Esophagus (tissue), 2 donors: ENCODE measurements at places on chromosomes 2 and 18. TPM values are rescaled to one million over a fixed set of nuclear protein-coding genes. Genes with fewer than 3 reads are reported as not detected.

Gene SERPINB10
- polyA plus RNA-seq, result 0.06 TPM

Gene SPATA3
- polyA plus RNA-seq, result not detected

Gene SCN3A
- 0.06 TPM for polyA plus RNA-seq

Gene LAMA3
- polyA plus RNA-seq, result 11.5 TPM

Gene RPL31
- 5,749 TPM for polyA plus RNA-seq

Gene PKDCC
- polyA plus RNA-seq, result 3.7 TPM

Gene EHD3
- 24.1 TPM for polyA plus RNA-seq

Gene PLCL1
- 0.20 TPM for polyA plus RNA-seq

Gene LONRF2
- 0.33 TPM for polyA plus RNA-seq

Gene MAP3K19
- not detected for polyA plus RNA-seq

Gene IL1RL1
- 0.18 TPM for polyA plus RNA-seq

Gene BMPR2
- 4.7 TPM for polyA plus RNA-seq

Gene PSMA8
- 0.04 TPM for polyA plus RNA-seq

Gene SLC16A14
- 2.6 TPM for polyA plus RNA-seq
